ENCODE measurements at places on chromosomes 11 and 22.

GRCh38 chr11:40701027-40701426 lies 758.4 kb downstream of the LRRC4C start:
- DNase-seq, result no peak

DNA sequence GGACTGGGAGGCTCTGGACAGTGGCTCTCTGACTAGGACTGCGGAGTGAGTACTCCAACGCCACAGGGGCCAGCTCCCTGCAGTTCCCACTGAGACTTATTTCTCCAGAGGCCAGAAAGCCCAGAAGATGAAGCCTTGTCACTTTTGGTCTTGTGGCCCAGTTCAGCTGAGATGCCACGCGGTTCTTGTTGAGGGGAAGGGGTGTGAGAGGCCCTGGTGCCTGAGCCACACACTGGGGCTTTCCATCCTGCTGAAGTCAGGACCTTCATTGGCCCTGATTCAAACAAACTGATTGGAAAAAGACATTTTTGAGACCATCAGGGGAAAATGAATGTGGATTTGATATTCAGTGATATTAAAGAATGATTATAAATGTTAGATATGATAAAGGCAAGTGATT lies 73.6 kb downstream of the UBASH3B start:
- DNase-seq, result no peak

- DNase-seq, result no peak
Observed at GRCh38 chr11:111441443-111441842, 62.4 kb upstream of the POU2AF1 start.

DNA sequence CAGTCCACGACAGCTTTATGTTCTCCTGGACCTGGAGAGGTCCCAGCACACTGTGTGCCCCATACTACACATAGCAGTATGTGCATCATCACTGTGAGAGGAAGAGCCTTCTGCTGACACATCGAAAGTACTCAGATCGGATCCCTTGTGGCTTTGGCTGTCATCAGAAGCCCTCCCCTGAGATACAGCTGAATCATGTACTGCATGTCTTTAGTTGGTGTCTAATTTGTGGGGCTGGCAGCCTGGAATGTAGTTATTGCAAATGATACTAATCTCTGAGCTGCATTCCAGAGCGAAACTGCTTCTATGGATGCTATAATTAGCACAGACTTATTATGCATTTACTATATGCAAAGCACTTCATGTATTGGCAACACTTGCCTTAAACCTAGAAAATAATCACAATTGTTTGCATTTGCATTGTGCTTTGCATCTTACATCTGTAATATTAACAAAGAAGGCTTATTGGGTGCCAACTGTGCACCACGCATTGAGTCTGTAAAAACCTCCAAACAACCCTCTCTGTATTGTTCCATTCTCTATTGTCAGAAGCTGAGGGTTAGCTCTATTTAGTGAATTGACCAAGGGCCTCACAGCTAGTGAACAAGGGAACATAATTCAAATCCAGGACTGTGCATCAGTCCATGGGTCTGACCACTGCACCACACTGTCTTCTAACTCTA lies 89.2 kb upstream of the CRTAM start:
- DNase-seq, result no peak

- DNase-seq, result no peak
Observed at GRCh38 chr11:112885744-112886433, 75.3 kb upstream of the NCAM1 start.

DNA sequence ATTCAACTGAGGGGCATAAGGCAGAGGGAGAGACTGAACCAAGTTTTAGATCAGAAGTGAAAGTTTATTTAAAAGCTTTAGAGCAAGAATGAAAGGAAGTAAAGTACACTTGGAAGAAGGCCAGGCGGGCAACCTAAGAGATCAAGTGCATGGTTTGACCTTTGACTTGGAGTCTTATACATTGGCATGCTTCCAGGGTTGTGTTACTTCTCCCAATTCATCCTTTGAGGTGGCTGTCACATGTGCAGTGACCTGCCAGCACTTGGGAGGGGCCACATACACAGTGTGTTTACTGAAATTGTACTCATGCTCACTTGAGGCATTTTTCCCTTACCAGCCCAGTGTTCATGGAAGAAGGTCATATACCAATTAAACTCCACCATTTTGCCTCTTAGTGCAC lies 30.4 kb downstream of the CYP2R1 start:
- DNase-seq, result no peak

GRCh38 chr11:101436511-101437142 lies 147.2 kb downstream of the TRPC6 start:
- no peak for DNase-seq

DNA sequence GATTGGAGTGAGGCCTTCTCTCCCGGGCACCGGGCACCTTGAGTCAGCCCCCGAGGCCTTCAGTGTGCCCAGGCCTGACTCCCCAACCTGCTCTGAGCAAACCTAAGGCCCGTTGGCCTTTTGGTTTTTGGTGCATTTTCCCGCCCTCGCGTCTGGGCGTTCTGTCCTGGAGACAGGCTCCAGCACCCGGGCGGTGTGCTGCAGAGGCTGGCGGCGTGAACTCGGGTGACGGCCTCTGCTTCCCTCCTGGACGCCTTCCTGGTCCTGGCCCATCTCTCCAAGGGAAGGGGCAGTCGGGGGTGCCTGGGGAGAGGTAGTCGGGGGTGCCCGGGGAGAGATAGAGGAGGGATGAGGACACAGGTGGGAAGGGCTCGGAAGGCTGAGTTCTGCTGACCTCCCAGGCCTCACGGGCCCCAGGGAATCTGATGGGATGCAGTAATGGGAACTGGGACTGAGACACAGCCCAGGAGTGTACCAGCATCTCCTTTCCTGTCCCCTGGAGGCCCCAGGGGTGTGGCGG lies 1326.4 kb downstream of the BRD1 start:
- no peak for DNase-seq

- DNase-seq, result no peak
Observed at GRCh38 chr22:44710474-44711240, 8.7 kb downstream of the PRR5 start.

DNA sequence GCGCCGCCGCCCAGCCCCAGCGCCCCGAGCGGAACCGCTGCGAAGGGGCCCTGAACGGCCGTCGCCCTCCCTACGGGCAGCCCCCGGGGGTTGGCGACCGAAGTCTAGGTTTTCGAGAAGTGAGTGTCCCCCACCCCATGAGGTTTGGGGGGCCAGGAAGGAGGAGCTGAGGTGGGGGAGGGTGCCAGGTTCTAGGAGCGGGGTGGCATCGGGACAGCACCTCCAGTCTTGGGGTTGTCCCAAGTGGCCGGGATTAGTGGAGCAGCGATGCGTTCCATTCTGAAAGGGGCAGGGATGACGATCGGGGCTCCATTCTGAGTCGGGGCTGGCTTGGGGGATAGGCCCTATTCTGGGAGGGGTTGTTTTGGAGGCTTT lies 408 bp downstream of the PPP2R5B start:
- no peak for DNase-seq

GRCh38 chr11:71190551-71190950 lies 61.8 kb downstream of the SHANK2 start:
- DNase-seq, result no peak

GRCh38 chr11:60810569-60810968 lies 25.4 kb downstream of the MS4A10 start:
- DNase-seq, result no peak

DNA sequence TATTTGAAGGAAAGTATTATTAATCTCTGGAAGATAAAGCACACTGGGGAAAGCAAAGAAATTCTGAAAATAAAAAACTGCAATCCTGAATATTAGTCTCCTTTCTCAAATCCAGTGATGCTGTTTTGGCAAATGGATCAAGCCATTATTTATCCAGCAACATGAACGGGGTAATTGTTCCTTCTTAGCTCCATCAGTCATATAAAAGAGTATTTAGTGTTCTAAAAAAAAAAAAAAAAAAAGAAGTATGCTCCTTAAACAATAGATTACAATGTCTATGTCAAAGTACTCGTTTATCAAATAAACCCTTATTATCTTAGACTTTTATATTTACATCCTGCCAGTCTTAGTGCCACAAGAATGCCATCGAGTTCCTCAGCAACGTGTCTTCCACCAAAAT lies 1.3 kb downstream of the RDX start:
- no peak for DNase-seq

Data from activated CD4-positive, alpha-beta T cell treated with anti-CD3 and anti-CD28 coated beads, Interleukin-2, amount 50 U/mL, for 24 hours (primary cell).